ENCODE measurements at places on chromosomes 2 and 18.

DNA sequence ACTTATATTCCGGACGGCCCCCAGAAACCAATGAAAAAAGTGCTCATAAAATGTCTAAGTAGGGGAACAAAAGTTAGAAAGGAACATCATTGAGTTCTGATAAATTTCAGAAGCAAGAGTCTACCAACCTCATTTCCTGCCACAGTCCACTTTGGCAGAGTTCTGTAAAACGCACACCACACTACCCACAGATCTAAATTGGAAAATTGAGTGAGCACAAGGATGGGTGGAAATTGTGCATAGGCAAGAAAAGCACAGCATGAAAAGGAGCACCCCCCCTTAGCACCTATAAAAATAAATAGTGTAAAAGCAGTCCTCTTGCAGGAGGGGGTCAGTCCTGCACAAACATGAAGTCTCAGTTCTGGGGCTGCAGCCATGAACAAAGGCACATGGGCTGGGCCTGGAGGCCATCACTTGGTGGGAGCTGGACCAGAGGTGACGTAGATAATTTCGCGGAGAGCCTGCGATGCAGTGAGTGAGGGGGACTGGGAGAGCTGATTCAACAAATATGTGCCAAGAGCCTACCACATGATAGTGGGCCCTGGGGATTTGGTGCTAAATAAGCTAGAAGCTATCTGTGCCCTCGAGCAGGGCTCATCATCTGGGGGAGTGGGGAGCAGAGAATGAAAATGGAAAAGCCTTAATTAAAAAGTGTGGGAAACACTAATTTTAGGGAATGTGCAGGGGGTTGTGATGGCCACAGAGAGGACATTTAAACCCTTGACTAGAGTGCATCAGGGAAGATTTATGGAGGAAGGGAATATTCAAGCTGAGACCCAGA is 48.9 kb upstream of the SPP2 start:
- no peak for DNase-seq

DNA sequence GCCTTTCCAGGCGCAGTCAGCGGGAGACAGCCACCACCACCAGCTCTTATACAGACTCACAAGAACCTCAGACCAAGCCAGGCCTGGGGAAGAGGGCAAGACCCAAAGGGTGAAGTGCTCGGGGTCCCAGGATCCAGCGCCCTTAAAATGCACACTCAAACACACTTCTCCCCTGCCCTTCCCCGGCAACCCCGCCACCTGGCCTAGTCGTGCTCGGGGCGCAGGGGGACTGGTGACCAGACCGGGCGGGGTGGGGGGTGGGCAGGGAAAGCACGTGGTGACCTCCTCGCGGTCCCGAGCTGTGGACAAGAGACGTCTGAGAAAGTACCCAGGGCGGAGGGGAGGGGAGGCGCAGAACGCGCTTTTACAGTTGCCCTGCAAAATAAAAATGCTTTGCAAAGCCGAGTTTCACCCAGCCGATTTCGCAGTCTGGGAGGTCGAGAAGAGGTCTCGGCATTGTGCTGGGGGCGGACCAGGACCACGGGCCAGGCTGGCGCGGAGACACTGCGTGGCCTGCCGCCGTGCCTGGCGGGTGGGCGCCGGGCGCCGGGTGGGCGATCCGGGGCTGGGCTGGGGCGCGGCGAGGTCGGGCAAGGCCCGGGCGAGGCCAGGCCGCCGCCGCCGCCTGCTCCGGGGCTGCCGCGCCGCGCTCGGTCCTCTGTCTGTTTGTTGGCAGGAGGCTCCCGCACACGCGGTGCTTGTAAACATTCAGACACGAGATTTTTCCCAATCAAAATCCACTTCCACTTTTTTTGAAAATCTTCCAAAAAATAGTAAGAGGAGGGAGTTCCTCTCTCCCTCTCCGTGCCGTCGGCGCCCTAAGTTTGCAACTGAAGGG is 2.0 kb downstream of the BCL11A start:
- DNase-seq, result no peak

DNA sequence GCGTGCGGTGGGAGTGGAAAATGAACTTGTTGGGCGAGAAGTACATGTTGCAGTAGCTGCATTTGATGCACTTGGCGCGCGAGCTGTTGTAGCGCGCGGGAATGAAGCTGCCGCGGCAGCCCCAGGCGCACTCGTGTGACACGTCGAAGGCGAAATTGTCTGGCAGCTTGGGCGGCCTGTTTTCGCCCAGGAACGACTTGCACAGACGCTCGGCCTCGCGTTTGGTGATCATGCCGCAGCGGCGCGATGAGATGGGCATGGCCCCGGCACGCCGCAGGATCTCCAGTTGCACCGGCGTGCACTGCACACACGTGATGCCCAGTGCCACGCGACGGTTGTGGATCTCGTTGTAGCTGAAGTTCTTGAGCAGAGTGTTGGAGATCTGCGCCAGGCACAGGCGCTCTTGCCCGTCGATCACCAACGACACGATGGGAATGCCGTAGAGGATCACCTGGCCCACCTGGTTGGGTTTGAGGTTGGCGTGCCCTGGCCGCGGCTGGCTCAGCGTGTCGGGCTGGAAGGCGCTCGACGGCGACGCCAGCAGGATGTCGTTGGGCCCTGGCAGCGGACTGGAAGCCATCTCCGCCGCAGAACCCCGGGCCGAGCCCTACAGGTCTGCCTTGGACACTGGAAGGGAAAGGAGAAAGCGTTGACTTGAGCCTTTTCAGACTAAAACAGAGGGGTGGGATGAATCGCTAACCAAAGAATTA is 2.7 kb downstream of the SKOR2 start:
- no peak for DNase-seq

DNA sequence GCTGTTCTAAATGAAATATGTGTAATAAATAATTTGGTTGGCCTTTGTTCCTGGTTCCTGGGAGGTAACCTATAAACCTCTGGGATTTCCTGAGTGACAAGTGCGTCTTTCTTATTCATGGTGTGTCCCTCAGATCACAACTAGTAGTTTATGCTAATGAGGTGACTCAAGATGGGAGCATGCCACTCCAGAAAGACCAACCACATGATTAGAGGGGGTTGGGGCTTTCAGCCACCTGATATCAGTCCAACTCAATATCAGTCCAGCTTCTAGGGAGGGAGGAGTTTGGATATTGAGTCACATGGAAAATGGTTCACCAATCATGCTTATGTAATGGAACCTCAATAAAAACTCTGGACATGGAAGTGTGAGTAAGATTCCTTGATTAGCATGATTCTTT is 96.6 kb downstream of the QPCT start:
- DNase-seq, result no peak

GRCh38 chr2:195795879-195796278 is 138.9 kb downstream of the SLC39A10 start:
- DNase-seq, result no peak

DNA sequence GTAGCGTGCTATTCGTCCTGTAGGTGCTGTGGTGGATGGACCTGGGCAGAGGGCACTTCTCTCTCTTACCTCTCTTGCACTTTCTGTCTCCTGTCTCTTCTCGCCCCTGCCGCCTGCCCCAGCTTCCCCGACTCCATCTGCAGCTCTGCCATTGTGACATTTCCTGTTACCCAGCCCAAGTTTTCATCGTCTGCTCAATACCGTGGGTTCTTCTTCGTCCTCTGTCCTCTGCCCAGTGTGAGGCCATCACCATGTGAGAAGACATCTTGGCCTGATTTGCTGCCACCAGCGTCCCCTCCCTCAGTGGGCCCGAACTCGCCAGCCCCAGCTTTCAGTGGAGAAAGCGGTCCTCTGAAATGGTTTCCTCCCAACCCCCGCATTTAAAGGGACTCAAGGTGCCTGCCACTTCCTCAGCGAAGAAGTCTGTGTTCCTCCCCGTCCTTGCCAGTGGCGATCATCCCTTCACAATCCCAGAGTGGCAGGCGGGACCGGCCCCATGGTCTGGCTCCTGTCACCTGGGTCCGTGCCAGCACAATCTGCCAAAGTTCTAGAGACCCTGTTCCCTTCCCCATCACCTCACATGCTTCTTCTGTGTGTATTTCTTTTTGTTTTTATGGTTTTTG is 18.0 kb downstream of the TGOLN2 start:
- DNase-seq, result no peak

DNA sequence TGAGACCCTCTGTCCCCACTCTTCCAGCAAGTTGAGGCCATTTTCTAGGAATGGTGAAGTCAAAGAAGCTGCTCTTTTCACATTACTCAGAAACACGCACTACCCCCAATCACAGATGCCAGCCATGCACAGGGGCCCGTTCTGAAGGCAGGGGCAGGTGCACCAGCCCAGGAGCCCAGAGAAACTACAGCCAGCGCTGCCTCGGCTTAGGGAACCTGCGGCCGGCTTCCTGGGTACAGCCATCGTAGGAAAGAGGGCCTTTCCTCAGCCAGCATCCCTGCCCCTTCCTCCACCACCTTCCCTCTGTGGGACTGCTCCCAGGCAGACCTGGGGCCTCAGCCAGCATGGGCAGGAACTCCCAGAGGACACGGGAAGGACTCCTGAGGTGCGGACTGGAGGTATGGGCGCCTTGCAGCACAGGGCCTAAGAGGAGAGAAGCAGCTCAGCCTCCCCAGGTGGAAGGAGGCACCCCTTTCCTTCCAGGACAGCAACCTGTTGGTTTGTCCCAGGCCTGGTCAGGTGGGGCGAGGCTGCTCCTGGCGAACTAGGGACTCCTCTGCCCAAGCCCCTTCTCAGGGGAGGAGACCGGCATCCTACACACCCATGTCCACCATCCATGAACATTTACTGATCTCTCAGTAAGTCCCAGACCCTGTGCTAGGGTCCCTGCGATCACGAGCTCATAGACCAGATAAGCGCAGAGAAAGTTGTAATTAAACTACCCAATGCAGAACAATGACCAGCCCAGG is 99.0 kb upstream of the ID2 start:
- no peak for DNase-seq

DNA sequence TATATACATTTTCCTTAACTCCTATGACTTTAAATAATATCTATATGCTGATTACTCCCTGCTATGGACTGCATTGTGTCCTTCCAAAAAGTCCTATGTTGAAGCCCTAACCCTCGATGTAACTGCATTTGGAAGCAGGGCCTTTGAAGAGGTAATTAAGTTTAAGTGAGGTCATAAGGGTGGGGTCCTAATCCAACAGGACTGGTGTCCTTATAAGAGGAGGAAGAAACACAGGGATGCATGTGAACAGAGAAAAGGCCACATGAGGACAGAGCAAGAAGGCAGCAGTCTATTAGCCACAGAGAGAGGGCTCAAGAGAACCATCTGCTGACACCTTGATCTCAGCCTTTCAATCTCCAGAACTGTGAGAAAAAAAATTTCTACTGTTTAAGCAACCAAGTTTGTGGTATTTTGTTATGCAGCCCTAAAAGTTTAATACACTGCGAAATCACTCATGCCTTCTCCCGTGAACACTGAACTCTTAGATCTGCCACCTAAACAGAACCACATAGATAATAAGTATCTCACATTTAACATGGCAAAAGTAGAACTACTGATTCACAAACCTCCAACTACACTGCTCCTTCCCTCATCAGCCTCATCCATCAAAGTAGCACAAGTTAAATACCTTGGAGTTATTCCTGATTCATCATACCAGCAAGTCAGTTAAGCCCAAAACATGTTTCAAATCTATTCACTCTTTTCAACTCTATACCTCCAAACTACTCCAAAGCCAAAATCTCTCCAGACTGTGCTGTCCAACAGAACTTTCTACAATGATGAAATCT is 65.4 kb downstream of the HIBCH start:
- DNase-seq, result no peak

DNA sequence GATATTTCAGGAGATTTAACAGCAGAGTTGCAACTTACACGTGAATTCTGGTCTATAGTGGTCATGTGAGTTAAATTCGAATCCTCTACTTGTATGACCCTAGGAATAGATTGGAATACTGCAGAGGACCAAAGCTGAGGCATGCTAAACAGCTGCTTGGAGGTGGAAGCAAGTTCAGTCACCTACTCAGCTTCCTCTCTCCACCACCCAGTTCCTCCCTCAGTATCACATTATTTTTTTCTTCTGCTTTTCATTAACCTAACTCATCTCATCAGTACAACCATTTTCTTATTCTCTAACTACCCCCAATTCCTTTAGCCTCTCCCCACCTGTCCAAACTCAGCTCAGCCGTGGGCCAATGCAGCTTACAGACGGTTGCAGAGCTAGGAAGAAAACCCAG is 385.5 kb downstream of the SETBP1 start:
- no peak for DNase-seq

- no peak for DNase-seq
Measured at GRCh38 chr2:237895544-237896506, 36.4 kb downstream of the RAMP1 start.

GRCh38 chr2:220446106-220446712 is 818.8 kb downstream of the SLC4A3 start:
- no peak for DNase-seq

- DNase-seq, result no peak
Measured at GRCh38 chr18:37428288-37428974, 137.2 kb downstream of the CELF4 start.

DNA sequence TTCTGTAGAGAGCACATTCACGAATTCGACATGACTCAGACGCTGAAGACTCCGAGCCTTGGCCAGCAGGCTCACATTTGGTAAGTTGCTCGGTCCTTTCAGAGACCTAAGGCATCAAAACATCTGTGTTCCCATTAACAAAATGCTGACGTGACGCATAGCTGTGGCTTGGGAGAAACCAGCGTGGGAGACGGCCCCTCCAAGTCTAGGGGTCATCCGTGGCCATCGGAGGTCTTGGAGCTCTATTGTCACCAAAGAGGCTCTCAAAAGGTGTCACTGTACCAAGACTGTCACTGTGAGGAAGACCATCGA is 14.9 kb downstream of the FBLN7 start:
- DNase-seq, result no peak

GRCh38 chr2:239035997-239036731 is 188.3 kb downstream of the TWIST2 start:
- DNase-seq, result no peak

DNA sequence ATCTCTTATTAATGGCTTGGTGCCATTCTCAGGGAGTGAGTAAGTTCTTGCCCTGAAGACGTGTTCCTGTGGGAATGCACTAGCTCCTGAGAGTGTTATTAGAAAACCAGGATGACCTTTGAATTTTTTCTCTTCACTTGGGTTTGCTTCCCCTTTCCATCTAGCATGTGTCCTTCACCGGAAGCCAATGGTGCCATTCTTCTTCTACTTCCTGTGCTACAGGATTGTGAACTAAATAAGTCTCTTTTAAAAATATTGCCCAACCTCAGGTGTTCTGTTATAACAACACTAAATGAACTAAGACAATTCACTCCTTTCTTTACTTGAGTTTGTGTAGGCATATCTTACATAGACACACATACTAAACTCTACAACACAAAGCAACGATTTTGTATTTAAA is 447.0 kb downstream of the SOX11 start:
- DNase-seq, result no peak

All from SW 1271 (cell line).